ENCODE measurements at places on chromosomes 6 and 20.

DNA sequence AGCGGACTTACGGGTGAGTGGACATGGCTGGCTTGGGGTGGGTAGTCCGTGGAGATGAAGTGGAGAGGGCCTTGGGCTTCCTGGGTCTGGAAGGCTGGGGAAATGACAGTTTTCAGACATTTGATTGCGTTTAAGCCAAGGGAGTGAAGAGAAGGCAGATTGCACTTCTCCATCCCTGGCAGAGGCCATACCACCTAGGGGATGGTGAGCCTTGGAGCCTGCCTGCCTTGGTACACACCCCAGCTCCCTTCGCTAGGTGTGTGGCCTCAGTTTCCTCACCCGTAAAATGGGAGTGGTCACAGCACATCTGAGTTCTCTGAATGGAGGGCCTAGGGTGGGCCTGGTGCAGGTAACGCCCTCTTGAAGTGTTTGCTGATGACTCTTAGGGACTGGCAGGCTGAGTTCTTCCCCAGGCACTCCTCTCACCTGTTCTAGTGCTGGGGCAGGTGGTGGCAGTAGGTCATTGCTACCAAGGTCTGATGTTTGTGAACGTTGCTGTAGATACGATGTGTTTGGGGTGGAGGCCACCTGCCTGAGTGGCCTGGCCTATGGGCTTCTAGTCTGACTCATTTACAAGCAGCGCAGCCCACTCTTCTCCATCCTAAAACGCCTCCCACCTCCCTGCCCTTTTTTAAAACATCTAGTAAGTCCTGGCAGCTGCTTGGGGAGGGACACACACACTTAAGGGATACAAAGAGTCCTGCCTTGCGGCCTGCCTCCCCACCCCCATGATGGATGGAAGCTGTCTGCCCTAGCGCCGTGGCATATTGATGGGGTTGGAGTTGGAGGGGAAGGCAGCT is 2.3 kb downstream of the RBM38 start:
- no peak for DNase-seq

GRCh38 chr6:2471472-2471871 is 226.1 kb upstream of the GMDS start:
- no peak for DNase-seq

- no peak for DNase-seq
Observed at GRCh38 chr20:2254333-2254732, 41.5 kb upstream of the TGM3 start.

DNA sequence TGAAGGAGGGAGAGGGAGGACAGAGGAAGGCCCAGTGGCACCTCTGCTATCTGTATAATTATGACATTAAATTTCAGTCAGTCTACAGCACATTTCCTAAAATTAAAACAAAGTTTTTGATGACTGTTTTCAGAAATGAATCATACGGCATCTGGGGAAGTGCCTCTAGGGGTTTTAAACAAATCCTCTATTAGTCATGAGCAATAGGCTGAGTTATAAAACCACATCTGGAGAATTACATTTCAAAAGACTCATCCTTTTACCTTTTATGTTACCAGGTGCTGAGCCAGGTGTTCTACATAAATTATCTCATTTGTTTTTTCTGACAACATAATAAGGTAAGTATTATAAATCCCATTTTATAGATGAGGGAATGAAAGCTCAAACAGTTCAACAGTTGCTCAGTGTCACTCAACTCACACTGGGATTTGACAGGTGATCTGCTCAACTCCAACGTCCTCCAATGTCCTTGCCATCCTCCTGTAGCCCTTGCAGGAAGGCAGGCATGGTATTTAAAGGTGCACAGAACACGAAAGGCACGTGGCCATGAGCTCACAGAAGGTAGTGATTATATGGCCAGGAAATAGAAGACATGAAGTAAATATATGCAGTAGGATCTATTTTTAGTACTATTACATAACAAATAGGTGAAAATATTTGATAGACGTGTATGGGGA is 184.2 kb upstream of the MAN1A1 start:
- DNase-seq, result no peak

GRCh38 chr20:38095017-38095686 is 61.6 kb downstream of the RPRD1B start:
- DNase-seq, result no peak

DNA sequence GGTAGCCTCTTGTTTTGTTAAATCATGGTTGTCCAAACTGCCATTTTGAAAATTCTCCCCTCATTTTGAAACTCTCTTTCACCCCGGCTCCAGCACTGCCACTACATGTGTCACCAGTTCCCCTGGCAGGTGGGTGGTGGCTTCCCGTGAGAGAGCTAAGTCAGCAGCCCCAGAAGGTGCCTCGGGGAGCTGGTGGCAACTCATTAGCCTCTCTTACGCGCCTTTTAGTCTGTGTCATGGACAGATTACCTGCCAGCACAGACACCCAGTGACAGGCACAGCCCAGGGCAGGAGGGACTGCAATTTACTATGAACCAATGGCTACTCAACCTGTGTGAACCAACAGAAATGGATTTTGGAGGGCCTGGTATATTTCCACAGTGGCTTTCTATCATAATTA is 147.1 kb upstream of the SASH1 start:
- DNase-seq, result no peak

DNA sequence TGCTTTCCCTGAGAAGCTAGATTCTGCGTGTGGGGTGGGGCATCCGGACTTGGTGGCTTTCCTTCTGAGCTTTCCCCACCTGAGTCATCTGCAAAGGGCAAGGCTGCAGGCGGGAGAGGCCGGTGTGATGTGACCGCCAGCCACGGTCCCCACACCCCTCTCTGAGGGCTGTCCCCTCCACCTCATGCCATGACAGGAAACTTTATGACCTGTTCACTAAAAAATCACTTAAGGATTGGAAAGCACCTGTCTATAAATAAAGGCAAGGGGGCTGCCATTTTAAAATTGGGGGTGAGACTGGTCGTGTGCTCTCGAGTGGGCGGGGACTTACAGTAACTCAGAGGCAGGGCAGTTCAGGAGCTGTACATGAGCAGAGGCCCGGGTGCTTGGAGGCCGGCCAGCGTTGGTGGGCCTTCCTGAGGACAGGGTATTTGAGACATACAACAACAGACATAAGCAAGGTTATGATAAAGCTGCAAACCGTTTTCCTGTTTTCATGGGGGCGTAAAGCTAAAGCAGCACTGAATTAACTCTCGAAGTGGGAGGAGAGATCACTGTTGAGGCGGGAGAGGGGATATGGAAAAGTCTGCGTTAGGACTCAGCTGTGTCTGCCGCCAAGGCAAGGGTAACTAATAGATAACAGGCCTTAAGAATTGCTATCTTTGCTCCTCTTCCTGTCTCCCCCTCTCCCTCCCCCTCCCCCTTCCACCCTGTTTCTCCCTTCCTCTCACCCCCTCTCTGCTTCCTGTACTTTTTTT is 16.1 kb upstream of the SERPINB1 start:
- DNase-seq, result no peak

GRCh38 chr6:25173951-25174474 is 105.2 kb upstream of the CARMIL1 start:
- no peak for DNase-seq

GRCh38 chr20:18973529-18974173 is 160.1 kb downstream of the SCP2D1 start:
- no peak for DNase-seq

DNA sequence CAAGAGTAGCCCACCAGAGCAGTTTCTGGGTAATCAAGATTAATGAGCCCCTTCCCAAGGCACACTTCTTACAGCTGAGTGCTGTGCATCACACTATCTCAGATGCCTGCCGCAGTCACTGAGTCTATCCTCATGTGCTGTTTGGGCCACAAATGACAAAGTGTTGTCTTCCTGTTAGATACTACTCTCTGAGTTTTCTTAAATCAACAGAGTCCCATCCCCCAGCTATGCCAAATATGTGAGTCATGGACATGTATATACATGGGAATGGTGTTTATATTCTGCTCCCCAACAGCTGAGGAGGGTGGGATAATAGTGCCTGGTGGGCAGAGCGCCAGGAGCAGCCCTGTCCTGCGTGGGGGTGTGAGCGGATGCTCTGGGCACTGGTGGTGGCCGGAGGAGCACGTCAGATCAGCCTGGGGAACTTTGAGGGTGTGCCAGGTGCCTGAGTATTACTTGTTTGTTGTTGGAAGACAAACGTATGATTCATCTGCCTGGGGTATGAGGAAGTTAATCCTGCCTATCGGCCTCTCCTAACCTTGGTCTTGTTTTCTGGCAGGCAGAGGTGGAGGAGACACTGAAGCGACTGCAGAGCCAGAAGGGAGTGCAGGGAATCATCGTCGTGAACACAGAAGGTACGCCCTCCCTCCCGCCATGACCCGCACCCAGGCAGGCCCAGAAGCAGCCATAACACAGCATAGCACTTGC is 9.6 kb downstream of the DYNLRB1 start:
- peak; percentile 42 for DNase-seq

GRCh38 chr6:126064257-126064747 is 78.0 kb downstream of the TRMT11 start:
- DNase-seq, result no peak

GRCh38 chr20:58883241-58883691 is 30.8 kb downstream of the GNAS start:
- DNase-seq, result no peak

- peak; percentile 63 for DNase-seq
Observed at GRCh38 chr20:47352332-47353238, 3.9 kb downstream of the ZMYND8 start.

DNA sequence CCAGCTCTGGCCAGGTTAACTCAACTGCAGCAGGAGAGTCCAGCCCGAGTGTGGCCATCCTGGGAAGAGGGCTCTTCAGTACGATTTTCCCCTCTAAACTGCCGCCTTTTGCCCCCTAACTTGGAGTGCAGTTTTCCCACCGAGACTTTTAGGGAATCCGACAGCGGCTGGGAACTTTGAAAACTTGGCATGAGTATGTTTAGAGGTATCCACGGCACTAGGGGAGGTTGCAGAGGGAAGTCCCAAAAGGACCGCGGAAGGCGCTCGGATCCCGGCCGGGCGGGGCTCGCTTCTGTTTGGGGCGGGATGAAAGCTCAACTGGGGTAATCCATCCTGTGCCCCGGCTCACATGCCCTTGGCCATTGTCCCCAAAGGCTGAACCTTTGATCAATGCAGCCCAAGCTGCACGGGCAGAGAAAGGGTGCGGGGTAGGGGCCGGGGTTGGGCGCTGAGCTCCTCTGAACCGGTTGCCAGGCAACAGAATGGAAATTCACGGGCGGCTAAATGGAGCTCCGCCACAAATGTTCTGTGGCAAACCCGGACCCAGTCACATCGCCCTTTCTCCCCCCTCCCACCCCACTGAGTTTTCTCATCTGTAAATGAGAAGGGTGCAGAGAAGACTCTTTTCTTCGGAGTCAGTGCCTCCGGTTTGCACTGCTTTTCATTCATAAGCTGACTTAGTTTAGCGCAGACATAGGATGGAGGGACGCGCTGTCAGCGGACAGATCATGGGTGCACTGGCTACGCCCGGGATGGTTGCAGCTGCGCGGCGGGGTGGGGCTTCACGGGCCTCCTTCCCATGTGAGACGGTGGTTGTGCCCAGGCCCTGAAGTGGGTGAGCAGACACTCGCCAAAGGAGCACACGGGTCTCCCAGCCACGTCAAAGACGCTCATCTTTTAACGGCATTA is 2.3 kb downstream of the BMP6 start:
- peak; percentile 51 for DNase-seq

DNA sequence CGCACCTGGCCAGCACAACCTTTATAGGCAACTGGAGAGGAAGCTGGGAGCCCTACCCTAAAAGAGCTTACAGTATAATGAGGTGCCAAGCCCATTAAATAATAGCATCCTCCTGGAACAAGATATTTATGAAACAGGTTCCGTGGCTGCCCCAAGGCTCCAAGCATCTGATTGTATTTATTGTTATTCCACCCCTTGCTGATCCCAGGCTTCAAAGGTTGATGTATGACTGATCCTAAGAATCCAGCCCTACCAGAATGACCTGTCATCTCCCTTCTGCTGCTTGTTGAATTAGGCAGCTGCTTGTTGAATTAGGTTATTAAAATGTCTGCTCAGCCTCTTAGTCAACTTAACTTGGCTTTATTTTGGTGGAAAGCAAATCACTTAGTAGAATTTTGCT is 35.2 kb upstream of the SASH1 start:
- DNase-seq, result no peak

DNA sequence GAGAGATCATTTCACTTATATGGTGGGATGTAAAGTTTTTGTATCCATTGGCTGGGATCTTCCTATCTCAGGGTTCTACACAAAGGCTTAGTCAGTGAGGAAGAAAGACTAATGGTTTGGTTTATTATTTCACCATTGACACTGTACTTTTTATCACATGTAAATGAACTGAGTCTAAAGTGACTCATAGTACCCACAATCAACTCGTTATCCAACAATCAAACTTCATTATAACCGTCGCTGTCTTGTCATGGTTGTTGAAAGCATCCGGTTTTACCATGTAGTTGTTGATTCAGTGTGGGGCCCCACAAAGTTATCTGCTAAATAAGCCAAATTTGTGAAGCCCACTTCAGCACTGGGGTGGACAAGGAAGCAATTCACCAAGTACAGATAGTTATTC is 55.8 kb upstream of the MTRF1L start:
- DNase-seq, result no peak

DNA sequence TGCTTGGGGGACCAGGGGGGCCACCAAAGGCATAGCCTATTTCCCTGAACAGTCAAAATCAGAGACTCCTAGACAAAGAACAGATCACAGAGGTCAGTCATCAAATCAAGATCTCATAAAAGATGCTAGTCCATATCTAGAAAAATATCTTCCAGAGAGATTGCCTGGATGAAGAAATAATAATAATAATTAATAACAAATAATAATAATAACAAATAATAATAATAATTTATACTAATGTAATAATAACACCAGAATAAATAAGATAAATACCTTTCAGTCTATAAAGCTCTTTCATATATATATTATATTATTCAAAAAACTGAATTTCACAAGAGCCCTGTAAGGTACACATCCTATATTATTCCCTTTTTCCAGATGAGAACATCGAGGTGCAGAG is 129.6 kb downstream of the PAX1 start:
- no peak for DNase-seq

GRCh38 chr6:27472182-27472616 is 706 bp downstream of the ZNF184 start:
- peak; percentile 71 for DNase-seq

DNA sequence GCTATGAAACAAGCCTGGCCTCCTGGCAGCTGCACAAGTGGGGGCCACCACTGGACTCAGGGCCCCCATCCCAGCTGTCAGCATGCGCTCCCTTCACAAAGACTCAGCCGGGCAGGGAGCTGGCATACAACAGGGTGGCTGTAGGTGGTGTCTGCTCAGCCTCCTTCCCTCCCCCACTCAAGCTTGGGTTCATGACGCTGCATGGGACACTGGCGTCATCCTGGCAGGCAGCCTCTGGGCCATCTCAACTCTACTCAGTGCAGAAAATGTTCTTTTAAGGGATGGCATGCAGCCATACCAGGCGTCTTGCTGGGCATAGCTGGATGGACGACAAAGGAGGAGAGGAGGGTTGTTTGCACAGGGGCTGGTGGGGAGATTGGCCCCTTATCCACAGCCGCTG is 30.5 kb downstream of the SAYSD1 start:
- DNase-seq, result no peak

DNA sequence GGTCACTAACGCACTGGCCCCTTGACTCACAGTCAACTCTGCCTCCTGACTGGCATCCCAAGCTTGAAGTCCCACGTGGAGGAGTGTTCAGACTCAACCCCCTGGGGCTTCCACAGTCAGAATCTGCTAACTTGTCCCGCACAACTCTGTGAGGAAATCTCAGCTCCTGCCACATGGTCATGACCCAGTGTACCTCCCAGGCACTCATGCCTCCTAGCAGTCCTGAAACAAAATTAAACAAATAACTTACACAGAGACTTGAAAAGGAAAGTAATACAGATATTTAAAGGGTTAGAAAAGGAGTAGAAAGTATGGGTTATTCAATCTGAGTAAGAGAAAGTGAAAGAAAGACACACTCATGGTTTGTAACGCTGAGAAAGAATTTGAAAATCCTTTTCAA is 134.9 kb downstream of the GMDS start:
- no peak for DNase-seq

All from NCI-H526 (cell line).